GDM1 (cell line): ENCODE measurements at places on chromosomes 7 and 10.

GRCh38 chr7:98084631-98085030 is 22.0 kb upstream of the LMTK2 start:
- DNase-seq: no peak

DNA sequence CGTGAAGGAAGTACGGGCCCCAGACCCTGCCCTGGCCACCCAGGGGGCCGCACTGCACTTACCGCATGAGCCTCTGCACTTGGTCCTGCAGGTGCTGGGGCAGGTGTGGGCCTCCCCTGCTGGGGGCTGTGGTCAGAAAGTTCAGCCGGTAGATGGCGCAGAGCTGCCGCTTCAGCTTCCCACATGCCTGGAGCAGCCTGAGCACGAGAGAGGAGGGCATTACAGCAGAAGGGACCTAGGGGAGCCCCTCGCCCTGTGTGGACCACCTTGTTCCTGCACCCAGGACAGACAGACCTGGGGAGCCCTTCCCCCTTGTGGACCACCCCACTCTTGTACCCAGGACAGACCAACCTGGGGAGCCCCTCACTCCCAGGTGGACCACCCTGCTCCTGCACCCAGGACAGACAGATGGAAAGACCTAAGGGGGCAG is 8.7 kb upstream of the PYROXD2 start:
- no peak for DNase-seq

GRCh38 chr7:19698331-19698730 is 10.5 kb downstream of the POLR1F start:
- DNase-seq: no peak

DNA sequence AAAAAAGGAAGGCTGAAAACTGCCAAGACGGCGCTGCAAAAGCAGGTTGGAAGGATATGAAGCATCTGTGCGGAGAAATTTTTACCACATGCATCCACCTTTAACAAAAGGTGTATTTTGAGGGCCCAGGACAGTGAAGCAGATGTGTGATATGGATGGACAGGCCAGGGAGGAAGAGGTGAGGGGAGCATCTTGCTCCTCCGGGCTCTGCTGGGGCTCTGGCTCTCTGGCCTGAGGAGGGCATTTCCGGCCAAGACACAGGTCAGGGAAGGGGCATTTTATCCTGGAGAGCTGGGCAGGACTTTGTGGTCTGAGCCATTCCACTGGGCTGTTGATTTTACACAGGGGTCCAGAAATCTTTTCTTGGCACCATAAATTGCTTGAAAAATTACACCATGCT is 175.1 kb downstream of the ZMYND11 start:
- DNase-seq: no peak

- DNase-seq: no peak
These were observed 3.3 kb downstream of the PLXDC2 start for GRCh38 chr10:19819419-19820033.

- no peak for DNase-seq
These were observed 132.7 kb downstream of the JCAD start for GRCh38 chr10:29926693-29927048.

DNA sequence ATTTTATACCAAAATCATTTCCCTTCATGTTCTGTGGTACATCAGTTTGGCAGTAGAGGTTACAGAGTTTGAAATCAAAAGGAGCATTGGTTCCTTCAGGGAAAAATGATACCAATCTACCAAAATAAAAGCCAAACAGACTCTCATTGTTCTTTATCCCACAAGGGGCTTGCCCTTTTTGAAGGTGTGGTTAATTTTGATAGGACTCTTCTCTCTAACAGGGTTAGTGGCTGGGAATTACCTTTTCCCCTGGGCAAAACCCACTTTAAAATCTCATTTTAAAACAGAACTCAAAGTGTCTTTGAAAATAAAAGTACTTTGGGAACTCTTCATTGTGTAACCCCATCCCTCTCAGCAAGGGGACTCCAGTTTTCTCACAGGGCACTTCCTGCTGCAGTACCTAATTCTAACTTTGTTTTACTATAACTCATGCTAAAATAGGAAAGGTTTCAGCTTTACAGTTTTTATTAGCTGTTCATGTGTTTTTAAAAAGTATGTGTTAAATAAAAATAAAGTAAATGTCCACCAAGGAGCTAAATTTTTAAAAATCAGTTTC is 30.6 kb downstream of the SMNDC1 start:
- DNase-seq: no peak

DNA sequence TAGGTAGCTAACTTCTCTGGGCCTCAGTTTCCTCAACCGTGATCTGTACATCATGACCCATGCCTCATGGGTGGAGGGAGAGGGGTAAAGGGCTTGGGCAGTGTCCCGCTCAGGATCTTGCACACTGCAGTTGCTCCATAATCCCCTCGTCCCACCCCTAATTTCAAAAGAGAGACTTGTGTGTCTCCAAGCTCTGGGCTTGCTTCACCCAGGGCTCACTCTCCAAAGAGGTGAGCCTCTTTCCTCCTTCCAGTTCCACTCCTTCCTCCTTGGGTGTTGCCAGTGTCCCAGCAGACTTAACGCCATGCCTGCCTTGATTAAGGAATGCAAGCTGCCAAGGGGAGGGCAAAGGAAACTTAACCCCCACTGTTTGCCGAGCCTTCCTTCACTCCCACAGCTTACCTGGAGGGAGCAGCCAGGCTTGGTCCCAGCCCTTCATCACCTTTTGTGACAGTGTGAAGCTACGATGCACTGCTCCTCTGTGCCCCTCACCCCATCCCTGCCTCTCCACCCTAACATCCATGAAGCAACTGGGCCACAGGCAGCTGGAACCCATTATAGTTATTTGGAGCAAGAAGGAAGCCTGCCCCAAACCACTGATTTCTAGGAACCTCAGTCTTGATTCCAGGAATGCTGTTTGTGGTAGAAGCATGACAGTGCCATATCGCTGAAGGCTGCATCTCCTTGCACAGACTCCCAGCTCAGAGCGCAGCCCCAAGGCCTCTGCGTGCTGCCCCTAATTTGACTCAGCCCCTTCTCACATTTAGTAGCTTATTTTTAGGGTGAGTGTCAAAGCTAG is 363.3 kb downstream of the TNS3 start:
- no peak for DNase-seq

GRCh38 chr10:119469846-119470245 is 72.7 kb downstream of the RGS10 start:
- no peak for DNase-seq

GRCh38 chr7:69527706-69528105 is 70.6 kb upstream of the AUTS2 start:
- DNase-seq: no peak

- DNase-seq: no peak
These were observed 2.7 kb downstream of the CDK13 start for GRCh38 chr7:39952803-39953202.

GRCh38 chr10:86951184-86951761 is 6.1 kb downstream of the MMRN2 start:
- no peak for DNase-seq

- no peak for DNase-seq
These were observed 495.1 kb upstream of the POT1 start for GRCh38 chr7:125424721-125425120.

GRCh38 chr7:30447466-30447865 is 31.1 kb downstream of the NOD1 start:
- DNase-seq: no peak

DNA sequence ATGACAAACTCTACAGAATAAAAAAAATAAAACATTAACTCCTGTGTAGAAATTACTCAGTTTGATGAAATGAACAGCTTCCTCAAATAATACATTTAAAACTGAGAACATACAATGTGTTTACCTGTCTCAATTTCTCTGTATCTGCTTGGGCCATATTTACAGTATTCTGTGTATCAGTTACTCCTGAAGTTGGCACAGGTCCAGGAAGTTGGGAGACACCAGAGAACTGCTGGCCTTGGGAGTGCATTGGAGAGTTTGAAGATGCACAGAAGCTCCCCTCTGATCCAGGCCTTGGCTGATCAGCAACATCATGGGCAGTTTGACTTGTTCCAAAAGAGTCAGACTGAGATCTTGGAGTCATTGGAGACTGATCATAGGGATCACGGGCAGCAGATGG is 155.1 kb downstream of the GALNT11 start:
- DNase-seq: no peak

- DNase-seq: no peak
These were observed 204.4 kb upstream of the TMEM72 start for GRCh38 chr10:44706745-44707144.

DNA sequence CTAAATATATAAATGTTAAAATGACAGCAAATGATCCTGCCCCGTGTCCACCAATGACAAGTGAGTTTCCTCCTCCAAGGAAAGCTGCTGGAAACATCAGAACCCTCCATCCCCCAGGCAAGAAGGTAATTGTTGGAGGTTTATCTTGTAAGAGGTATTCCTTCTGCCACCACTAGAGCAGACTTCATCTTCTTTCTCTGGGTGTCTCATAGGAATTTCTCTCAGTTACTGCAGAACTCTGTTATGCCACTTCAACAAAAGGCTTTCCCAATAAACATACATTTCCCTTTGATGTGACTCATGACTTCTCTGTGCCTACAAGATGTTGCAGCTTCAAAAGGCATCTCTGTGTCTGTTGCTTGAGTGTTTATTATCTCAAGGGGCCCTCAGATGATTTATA is 279.1 kb downstream of the BMPER start:
- DNase-seq: no peak
